ENCODE measurements at places on chromosomes 7 and 10.

- DNase-seq = no peak
These were observed 204.9 kb upstream of the NPSR1 start for GRCh38 chr7:34453150-34453549.

GRCh38 chr7:4268040-4268965 is 413.8 kb upstream of the FOXK1 start:
- no peak for DNase-seq

DNA sequence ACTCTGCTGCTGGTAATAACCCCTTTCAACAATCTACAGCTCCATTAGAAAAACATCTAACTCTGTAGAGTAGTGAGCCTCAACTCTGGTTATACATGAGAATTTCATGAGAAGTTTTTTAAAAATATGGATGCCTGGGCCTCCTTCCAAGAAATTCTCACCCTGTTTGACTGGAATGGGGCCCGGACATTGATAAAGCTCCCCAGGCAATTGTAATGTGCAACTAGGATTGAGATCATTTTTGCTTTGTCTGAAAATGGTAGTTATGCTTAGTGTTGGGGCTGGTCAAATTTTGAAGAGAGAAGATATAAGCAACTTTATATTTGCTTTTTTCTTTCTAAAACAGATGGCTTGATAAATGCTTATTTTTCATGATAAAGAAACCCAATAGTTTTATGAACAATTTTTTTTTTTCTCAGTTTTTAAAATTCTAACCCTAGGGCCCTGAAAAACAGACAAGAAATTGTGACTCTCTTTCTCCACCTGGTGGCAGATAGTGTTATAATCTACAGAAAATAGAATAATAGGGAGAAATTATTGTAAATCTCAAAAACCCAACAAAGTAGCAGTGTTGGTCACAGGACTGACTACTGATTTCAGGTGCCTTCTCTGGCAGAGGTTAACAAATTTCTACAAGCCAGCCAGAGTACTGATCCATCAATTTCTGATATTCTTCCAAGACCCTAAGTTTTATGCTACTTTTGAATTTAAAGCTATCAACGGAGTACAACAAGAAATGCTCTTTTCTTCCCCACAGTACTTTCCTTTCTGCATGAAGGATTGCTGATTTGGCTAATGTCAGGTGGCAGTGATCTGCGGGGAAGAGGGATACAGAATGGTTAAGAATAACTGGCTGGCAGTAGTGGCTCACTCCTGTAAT is 174.8 kb downstream of the DKK1 start:
- DNase-seq = peak; percentile 17

- DNase-seq = no peak
These were observed 20.7 kb upstream of the GIMAP8 start for GRCh38 chr7:150429699-150430098.

Data from right renal cortex interstitium (tissue), 3 donors.